ENCODE measurements at places on chromosomes 1 and 21.

GRCh38 chr1:172230526-172230925, 190.0 kb upstream of the C1orf105 start:
- DNase-seq = no peak

- DNase-seq = no peak
These were observed 112.7 kb downstream of the RUNX1 start for GRCh38 chr21:34936371-34936789.

DNA sequence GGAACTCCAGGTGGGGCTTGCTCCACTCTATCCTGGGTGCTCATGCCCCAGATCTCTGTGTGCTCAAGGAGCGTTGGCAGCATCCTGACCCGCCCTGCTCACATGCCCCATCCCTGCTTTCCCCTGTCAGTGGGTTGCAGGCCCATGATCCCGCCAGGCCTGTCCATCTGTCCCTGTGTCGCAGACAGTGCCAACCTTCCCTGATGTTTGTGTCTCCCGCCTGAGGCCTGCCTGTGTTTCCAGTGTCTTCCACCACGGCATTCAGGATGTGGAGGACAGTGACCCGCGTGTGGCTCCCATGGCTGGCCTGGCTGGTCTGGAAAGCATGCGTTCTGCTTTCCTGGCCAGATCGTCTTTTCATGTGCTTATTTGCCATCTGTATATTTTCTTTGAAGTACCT, 82.9 kb downstream of the PCBP3 start:
- DNase-seq = no peak

DNA sequence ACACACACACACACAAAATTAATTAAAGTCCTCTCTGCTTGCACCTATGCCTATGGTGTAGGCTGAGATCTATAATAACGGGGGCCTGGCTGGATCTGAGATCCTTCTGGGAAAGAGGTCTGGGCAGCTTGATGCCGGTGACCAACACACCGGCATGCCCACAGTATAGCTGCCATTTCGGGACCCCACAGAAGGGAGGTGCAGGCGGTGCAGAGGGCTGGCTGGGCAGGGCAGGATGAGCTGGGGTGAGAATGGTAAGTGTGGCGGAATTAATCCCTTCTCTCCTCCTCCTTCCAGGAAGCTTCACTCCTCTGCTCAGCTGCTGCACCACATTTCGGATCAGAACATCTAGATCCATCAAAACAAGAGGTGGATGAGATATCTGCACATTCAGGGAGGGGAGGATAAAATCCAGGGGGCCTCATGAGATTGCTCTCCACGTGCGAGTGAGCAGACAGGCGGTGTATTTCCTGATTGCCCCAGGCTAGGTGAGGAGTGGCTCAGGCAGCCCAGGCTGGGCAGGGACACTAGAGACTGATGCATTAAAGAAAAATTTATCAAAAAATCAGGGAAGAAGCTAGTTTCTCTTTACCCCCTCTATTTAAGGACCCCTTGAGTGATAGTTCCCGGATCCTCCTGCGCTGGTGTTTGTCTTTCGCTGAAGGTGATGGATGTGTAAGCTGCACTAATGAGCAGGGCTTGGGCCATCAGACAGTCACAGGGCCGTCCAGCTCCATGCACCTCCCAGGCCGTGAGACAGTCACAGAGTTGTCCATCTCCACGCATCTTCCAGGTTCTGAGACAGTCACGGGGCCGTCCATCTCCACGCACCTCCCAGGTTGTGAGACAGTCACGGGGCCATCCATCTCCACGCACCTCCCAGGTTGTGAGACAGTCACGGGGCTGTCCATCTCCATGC, 449.9 kb downstream of the PTPRU start:
- no peak for DNase-seq

GRCh38 chr1:19636065-19636464, 8.0 kb upstream of the NBL1 start:
- no peak for DNase-seq

DNA sequence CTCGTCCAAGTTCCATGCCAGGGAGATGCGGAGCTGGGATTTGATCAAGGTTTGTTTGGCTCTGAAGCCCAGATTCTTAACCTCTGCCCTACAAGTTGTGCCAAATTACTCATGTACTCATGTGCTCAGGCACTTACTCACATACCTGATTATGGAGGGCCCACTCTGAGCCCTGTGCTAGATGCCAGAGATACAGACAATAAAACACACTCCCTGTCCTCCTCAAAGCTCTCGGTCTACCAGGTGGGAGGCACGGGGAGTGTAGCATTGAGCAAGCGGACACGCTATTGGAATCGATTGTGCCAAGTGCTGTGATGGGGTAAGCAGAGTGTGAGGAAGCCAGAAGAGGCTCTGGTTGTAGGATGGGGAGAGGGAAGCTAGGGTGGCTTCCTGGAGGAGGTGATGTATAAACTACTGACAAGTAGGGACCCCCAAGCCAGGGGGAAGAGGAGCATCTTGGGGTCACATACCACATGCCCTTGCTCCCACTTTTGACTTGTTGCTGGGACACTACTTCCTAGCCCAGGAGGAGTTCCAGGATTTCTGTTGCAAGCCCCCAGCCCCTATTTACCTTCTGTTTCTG, 49.8 kb upstream of the IFNLR1 start:
- no peak for DNase-seq

GRCh38 chr1:178254433-178254832, 160.5 kb downstream of the RASAL2 start:
- DNase-seq = no peak

DNA sequence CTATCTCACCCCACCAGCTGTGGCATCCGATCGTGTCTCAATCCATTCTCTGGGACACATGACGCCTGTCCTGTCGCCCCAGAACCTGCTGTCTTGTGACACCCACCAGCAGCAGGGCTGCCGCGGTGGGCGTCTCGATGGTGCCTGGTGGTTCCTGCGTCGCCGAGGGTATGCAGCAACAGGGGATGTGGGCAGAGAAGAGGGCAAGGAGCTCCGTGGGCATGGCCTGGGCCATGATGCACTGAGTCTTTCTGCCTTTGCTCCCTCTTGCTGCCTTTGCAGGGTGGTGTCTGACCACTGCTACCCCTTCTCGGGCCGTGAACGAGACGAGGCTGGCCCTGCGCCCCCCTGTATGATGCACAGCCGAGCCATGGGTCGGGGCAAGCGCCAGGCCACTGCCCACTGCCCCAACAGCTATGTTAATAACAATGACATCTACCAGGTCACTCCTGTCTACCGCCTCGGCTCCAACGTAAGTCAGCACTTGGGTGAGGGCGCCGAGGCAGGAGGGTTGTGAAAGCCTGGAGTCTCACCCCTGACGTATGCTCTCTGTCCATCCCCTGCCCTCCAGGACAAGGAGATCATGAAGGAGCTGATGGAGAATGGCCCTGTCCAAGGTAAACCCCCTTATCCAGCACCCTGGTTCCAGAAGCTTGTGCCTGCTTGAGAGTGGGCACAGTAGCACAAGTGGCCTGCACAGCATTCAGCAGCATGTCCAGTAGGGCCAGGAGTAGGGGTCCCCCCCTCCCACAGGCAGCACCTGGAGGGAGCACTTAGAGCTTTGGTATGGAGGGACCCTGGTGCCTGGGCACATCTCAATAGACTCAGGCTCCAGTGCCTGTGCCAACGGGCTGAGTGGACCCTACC, 8.8 kb downstream of the TINAGL1 start:
- DNase-seq = no peak

DNA sequence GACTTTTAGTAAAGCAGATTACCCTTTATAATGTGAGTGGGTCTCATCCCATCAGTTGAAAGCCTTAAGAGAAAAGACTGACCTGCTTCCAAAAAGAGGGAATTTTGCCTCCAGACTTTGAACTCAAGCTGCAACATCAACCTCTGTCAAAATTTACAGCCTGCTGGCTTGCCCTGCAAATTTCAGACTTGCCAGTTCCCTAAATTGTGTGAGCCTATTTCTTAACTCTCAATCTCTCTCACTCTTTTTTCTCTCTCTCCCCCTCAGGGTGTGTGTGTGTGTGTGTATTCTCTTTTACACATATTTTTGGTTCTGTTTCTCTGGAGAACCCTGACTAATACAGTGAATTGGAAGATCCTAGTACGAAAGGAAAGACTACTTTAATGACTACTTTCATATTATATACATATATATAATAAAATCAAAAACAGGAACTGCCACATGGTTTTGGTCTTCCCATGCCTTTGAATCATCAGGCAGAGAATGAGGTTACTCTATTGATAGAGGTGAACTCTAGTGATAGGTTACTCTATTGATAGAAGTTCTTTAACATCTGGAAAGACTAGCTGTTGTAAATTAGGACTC, 6.4 kb downstream of the OR2C3 start:
- no peak for DNase-seq

DNA sequence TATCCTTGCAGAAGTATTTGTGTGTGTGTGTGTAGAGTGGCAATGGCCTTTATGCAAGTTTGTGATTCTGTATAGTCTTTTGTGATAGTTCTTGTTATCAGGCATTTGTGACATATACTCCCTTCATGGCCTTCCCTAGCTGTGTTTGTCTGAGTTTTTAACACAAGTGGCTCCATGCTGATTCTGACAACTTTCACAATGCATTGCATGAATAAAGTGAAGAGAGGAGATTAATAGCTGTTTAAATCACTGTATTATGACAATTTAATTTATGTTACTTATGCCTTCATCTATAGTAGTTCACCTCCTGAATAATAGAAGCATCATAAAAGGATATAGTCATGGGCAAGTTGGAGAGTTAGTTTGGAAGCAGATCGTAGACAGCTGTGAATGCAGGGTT, 17.2 kb upstream of the MCOLN3 start:
- DNase-seq = no peak
